ENCODE measurements at places on chromosomes 1 and 21.
A peak's percentile ranks its signal among the peaks of the same experiment; 100 is the strongest.

DNA sequence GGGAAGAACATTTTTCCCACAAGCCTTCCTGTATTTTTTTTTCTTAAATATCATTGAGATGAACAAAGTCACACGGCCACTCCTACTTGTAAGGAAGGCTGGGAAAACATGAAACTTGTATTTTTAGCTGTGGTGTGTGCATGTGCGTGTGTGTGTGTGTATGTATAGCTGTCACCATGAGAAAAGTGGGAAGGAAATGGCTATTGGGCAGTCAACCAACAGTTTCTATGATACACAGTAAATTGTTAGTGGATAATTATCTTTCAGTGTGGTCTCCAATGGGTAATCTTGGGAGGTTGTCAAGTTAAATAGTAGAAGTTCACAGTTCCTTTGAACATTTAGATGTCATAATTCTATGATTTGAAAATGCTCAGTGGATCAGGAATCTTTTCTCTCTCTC, 132.7 kb upstream of the USP24 start:
- no peak for DNase-seq

DNA sequence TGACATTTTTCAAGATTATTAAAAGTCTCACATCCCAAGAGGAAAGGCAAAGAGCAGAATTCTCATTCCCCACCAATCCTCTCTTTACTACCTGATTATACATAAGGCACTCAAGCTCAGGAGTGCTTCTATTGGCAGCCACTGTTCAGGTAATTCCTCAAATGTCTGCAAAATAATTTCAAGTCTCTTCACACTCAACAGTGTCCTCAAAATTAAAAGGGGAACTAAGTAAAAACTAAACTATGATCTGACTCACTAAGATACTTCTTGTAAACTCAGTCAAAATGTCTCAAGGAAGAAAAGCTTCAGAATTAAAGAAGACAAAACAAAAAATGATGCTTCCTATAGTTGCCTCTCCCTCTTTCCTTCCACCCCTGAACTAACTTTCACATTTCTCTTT, 135.6 kb downstream of the GPATCH2 start:
- no peak for DNase-seq

GRCh38 chr1:147631839-147632238, 38.5 kb downstream of the ACP6 start:
- no peak for DNase-seq

DNA sequence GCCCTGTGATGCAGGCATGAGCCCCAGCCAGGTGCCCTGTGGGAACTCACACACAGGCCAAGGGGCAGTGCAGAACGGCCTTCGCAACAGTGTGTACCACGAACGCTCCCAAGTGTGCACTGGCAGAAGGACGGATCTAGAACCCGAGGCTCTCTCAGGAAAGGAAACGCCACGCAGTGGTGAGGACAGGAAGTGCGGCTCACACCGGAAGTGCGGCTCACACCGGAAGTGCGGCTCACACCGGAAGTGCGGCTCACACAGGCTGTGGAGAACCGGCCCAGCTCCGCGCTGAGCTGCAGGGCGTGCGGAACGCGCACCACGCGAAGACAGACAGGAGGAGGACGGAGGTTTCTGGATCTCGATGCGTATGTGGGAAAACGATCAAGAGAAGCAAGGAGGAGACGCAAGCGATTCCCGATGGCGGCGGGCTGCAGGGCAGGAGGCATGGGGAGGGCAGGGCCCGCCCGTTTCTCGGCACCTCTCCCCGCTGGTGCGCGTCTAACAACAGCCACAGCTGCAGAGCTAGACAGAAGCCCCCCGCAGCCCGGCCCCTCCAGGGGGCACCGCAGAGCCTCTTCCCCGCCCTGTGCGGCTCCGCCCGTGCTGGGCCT, 35.9 kb upstream of the TMEM52 start:
- peak; percentile 70 for DNase-seq

- DNase-seq: peak; percentile 73
These were observed 923.1 kb upstream of the NEGR1 start for GRCh38 chr1:73205294-73205973.

GRCh38 chr1:216420746-216421145, 2.5 kb downstream of the USH2A start:
- DNase-seq: no peak

GRCh38 chr1:21579791-21580190, 70.6 kb downstream of the ALPL start:
- DNase-seq: no peak

DNA sequence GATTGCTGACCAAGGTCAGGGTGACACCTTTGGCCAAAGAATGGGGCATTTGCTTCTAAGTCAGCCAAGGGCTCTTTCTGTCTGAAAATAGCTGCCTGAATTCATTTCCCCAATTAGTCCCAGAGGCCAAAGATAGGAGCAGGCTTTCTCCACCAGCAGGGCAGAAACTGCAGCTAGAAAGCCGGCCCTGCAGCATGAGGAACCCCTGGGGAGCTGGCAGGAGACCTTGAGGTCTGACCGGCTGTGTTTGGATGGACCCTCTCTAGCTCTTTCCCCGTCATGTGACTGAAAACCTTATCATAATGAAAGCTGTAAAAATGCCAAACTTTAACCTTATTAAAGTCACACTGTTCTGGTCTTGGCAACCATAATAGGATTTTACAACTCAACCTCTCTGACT, 93.4 kb downstream of the CD58 start:
- DNase-seq: no peak

GRCh38 chr21:33264561-33264960, 1.6 kb upstream of the IL10RB start:
- peak; percentile 33 for DNase-seq

DNA sequence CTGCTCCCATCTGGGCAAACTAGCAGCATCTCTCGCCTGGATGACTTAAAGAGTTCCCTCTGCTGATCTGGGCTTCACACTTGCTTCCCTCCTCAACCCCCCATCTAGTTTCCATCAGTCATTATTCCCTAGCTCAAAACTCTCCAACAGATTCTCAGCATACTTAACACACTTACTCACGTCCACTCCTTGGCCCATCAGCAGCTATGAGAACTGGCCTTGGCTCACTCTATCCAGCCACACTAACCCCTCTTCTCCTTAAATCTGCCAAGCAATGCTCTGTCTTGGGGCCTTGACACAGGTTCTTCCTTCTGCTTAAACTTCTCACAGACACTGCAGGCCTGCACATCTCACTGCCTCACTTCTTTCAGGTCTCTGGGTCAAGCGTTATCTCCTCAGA, 41.6 kb downstream of the GNG12 start:
- no peak for DNase-seq

DNA sequence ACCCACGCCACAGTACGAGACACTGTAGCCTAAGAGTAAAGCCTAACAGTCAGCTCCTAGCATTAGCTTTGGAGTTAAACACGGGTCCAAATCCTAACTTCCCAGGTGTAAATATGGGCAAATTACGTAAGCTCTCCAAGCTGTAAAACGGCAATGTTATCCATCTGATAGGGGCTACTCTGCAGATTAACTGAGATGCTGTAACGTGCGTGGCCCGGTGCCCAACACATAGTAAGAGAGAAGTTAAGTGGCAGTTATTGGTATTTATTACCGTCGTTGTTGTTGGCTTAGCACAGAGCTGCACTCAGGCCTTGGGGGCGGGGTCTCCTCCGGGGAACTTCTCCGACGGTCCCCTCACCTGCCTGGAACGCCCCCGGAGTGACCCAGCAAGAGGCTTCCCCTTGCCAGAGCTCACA, 457 bp downstream of the TRAPPC3 start:
- no peak for DNase-seq

GRCh38 chr21:46622226-46622625, 13.2 kb upstream of the PRMT2 start:
- no peak for DNase-seq

DNA sequence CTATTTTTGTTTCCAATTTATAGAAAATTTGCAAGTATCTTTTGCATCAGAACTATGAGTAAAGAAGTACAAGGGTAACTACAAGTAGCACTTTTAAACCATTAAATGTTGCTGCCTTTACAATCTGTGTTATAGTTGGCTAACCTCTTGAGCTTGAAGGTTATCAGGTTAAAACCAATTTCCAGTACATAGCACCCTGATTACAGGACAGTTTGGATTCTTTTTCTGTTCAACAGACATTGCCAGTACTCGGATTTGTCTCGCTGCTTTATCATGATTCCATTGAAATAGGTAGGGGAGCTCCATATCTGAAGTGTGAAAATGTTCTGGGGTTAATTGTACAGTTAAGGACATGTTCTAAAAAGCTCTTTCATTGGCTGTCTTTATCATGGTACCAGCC, 40.0 kb downstream of the MIA3 start:
- DNase-seq: no peak

- DNase-seq: peak; percentile 77
These were observed 729 bp upstream of the CDCA8 start for GRCh38 chr1:37691497-37692077.

DNA sequence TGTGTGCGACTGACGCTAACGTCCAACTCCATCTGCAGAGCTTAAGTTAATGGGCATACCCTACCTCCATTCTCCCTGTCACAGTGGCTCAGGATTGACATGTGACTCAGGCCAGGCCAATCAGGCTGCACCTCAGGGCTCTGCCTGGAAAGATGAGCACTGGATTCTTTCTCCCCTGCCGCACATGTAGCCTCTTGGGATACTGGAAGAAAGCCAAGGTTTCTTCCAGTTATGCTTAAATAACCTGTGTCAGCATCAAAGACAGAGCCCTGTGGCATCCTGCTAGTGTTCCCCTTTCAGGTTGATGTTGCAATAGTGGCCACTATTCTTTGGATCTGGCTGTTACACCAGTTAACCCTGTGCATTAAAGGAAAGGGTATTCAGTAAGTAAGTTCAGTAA, 55.0 kb upstream of the SYT6 start:
- DNase-seq: no peak

DNA sequence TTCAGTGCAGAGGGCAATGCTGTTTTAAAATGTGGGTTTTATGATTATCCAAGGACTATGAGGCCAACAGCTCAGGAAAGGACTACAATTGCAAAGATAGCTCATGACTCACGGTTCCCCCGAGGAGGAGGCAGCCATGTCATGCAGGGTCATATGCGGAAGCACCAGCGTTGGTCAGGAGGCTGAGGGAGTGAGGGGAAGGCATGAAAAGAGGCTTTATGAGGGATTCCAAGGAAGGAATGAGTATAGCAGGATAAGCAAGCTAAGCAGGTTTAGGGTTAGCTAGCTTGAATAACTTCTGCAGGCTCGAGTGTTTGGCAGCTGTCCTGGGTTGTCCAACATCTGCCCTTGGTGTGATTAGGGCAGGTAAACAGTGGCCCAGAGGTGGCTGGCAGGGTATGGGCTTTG, 495.1 kb downstream of the SETD4 start:
- peak; percentile 45 for DNase-seq

GRCh38 chr1:244952940-244953339, 88.6 kb upstream of the HNRNPU start:
- no peak for DNase-seq

- peak; percentile 42 for DNase-seq
These were observed 1793.9 kb downstream of the NCAM2 start for GRCh38 chr21:22791986-22792560.

DNA sequence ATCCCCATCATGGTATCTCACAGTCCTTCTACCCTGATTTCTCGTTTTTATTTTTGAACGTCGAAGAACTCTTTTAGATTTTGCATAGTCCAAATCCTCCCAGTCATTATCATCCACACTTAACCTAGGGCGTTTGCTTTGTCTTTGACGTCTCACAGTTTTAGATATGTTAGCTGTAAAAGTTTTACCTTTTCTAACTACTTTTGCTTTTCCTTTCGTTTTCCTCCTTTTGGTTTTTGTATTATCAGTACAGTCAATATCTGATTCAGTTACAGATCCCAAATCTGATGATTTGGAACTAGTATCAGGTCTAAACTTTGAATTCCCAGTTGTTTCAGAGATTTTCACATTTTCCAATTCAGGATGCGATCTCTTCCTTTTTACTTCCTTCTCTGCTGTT, 13.1 kb upstream of the PSMG1 start:
- DNase-seq: no peak

DNA sequence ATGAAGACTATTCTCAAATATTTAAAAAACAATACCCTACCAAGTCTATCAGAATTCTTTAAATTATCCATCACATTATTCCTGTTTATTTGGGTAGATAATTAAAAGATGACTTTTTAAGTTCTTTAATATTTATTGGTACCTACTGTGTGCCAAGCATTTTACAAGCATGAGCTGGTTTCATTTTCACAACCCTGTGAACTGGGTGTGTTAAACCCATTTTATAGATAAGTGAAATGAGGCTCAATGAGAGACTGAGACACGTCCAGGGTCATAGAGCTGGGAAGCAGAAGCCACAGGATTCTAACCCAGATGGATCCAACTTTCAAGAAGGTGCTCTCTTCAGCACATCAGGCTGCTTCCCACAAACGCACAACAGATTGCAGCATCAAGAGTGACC, 12.3 kb downstream of the LRRN2 start:
- no peak for DNase-seq

DNA sequence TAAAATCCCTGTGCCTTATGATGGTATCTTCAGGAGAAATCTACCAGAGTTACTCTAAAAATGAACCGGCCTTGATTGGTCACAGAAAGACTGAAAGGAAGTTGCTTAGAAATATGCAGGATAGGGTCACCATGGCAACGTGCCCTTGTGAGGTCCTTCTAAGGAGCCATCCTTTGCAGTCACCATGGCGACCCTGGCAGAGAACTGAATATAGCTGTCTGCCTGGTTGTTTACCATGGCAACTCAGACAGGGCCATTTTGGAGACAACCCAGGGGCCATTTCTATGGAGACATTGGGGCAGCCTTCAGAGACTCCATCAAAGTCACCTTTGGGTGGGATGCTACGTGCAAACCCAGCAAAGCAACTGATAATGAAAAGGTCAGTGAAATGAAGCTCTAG, 43.0 kb downstream of the SNX7 start:
- DNase-seq: peak; percentile 45

GRCh38 chr1:201268604-201269151, 14.6 kb upstream of the PKP1 start:
- peak; percentile 36 for DNase-seq

- no peak for DNase-seq
These were observed 13.0 kb downstream of the WNT9A start for GRCh38 chr1:227934476-227935313.

DNA sequence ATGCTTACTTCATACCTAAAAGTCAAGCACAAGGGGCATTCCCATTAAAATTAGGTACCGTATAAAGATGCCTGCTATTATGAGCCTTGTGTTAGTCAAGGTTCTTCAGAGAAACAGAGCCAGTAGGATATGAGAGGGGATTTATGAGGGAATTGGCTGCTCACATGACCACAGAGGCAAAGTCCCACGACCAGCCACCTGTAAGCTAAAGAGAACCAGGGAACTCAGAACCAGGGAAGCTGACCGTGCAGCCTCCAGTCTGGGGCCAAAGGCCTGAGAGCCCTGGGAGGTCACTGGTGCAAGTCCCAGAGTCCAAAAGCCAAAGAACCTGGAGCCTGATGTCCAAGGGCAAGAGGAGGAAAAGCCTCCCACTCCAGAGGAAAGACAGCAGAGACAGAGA, 20.0 kb downstream of the PIGM start:
- DNase-seq: no peak

- DNase-seq: no peak
These were observed 5.6 kb upstream of the COG2 start for GRCh38 chr1:230636575-230637148.

GRCh38 chr21:43609501-43610340, 49.6 kb downstream of the HSF2BP start:
- no peak for DNase-seq

- no peak for DNase-seq
These were observed 274.8 kb upstream of the LYPLAL1 start for GRCh38 chr1:218898921-218899320.

GRCh38 chr1:235952950-235953615, 86.4 kb upstream of the LYST start:
- no peak for DNase-seq

GRCh38 chr1:182029379-182030331, 31.9 kb downstream of the ZNF648 start:
- DNase-seq: peak; percentile 100

- DNase-seq: no peak
These were observed 34.6 kb downstream of the NR5A2 start for GRCh38 chr1:200062143-200062542.
